ENCODE measurements at places on chromosomes 1 and 21.

- H3K27ac ChIP-seq, result no peak overlapping the region
- DNase-seq, result no peak
- no peaks in the 10 kb centered on the region for H3K4me1 ChIP-seq
- H3K27me3 ChIP-seq, result no peaks in the 10 kb centered on the region
- H3K4me3 ChIP-seq, result no peak overlapping the region
- no peaks in the 10 kb centered on the region for H3K36me3 ChIP-seq
Observed at GRCh38 chr1:7313826-7314225, 457.3 kb upstream of the VAMP3 start.

- H3K4me3 ChIP-seq, result no peak overlapping the region
- H3K4me1 ChIP-seq, result no peaks in the 10 kb centered on the region
- no peaks in the 10 kb centered on the region for H3K27me3 ChIP-seq
- peaks cover 67% of the 10 kb centered on the region for H3K36me3 ChIP-seq
Observed at GRCh38 chr1:108758796-108759195, 12.3 kb downstream of the STXBP3 start.

- H3K27ac ChIP-seq, result no peak overlapping the region
- DNase-seq, result peak; percentile 18
- H3K36me3 ChIP-seq, result no peaks in the 10 kb centered on the region
- H3K4me1 ChIP-seq, result no peaks in the 10 kb centered on the region
- H3K4me3 ChIP-seq, result no peak overlapping the region
Observed at GRCh38 chr1:33624991-33625870, 152.8 kb downstream of the ZSCAN20 start.

- H3K4me1 ChIP-seq, result no peaks in the 10 kb centered on the region
- no peaks in the 10 kb centered on the region for H3K27me3 ChIP-seq
- H3K36me3 ChIP-seq, result no peaks in the 10 kb centered on the region
- H3K27ac ChIP-seq, result no peak overlapping the region
- no peak for DNase-seq
Observed at GRCh38 chr1:72670902-72671301, 388.6 kb upstream of the NEGR1 start.

DNA sequence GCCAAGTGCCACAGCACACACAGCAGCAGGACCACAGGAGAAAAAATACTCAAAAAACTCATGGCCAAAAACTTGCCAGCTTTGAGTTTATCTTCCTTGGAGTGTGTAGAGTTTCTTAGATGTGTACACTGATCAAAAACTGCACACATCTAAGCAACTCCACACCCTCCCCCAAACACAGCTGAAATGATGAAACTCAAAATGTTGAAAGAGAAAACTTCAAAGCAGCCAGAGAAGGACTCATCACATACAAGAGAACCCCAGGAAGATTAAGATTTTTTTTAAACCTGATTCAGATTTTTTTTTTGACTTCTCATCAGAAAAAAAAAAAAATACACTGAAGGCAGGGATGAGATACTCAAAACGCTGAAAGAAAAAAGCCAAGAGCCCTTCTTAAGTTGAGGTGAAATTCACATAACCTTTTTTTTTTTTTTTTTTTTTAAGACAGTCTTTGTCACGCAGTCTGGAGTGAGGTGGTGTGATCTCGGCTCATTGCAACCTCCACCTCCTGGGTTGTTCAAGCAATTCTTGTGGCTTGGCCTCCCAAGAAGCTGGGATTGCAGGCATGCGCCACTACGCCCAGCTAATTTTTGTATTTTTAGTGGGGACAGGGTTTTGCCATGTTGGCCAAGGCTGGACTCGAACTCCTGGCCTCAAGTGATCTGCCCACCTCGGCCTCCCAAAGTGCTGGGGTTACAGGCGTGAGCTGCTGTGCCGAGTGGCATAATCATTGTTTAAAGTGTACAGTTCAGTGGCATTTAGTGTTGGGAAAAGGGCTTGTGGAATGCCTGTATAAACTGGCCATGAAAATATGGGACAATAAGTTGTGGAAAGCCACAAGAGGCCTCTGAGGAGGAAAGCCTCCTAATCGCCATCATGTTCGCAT is 20.9 kb upstream of the PDXK start:
- no peak for DNase-seq
- no peak overlapping the region for H3K27ac ChIP-seq
- H3K4me3 ChIP-seq, result no peak overlapping the region
- H3K36me3 ChIP-seq, result peaks cover 12% of the 10 kb centered on the region
- no peaks in the 10 kb centered on the region for H3K27me3 ChIP-seq
- no peaks in the 10 kb centered on the region for H3K4me1 ChIP-seq

DNA sequence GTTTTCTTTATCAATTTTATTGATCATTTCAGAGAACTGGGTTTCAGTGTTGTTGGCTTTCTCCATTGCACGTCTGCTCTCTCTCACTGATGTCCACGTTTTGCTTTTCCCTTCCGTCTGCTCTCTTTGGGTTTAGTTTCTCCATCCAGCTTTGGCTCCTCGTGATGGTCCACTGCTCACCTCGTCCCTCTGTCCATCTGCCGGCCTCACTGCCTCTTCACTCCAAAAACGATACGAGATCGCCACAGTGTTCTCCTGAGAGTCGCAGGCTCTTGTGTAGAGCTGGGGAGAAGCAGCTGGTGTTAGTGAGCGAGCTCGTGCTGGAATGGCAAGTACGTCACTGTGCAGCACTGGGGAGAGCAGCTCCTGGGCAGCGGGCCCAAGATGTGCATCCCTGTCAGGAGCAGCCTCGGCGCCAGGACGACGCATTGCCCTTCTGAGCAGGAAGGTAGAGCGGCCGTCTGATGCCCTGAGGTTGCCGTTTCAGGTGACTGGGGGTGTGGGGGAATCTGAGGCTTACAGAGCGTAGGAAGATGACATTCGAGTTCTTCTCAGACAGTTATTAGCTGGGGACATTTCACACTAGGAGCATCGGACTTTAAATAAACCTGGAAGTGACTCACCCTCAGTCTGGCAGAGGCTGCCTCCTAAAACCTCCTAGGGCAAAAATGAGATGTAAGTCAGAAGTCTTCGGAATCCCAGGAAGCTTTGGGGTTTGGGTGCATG is 31.4 kb upstream of the PCBP3 start:
- no peaks in the 10 kb centered on the region for H3K27me3 ChIP-seq
- DNase-seq, result no peak
- no peak overlapping the region for H3K27ac ChIP-seq
- H3K4me3 ChIP-seq, result no peak overlapping the region
- H3K36me3 ChIP-seq, result no peaks in the 10 kb centered on the region

DNA sequence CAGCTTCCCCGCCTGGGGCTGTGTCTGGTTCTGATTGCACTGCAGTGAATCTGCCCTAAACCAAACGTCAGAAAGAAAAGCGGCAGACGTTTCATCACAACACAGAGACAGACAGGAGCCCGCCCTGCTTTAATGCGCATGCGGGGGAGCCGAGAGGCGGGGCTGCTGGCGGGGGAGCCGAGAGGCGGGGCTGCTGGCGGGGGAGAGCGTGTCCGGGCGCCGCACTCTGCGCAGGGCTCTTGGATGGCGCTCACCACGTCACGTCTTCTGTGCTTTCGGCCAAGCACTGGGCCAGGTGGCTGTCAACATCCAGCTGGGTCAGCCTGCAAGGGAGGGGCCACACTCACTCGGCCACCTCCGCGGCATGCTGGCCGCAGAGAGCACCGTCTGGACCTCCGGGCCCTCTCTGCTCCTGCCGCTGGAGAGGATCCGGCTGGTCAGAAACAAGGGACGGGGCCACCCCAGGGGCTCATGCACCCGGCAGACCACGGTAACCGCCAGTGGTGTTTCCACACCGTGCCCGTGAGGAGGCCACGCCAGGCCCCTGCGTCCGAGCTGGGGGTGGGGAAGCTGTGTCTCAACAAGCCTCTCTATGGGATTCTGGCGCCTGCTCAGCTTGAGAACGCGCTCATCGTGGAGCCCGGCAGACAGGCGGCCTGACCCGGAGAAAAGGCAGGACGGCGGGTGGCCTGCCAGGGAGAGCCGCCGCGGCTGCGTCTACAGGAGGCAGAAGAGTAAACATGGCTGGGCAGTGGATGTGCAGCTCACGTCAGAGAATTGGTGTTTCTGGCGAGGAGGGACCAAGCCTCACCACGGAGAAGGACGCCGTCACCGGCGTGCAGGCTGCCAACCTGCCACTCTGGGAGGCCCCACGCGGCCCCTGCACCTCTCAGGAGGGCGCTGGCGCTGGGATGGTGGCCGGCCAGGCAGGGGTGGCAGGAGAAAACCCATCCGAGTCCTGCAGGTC is 4.8 kb downstream of the FAAP20 start:
- H3K27me3 ChIP-seq, result no peaks in the 10 kb centered on the region
- peak overlapping the region; percentile 97 for H3K27ac ChIP-seq
- H3K4me1 ChIP-seq, result no peaks in the 10 kb centered on the region
- DNase-seq, result peak; percentile 97

GRCh38 chr1:81689531-81689941 is 111.2 kb upstream of the ADGRL2 start:
- no peak overlapping the region for H3K4me3 ChIP-seq
- H3K27me3 ChIP-seq, result no peaks in the 10 kb centered on the region
- no peak for DNase-seq
- H3K27ac ChIP-seq, result no peak overlapping the region
- no peaks in the 10 kb centered on the region for H3K36me3 ChIP-seq

DNA sequence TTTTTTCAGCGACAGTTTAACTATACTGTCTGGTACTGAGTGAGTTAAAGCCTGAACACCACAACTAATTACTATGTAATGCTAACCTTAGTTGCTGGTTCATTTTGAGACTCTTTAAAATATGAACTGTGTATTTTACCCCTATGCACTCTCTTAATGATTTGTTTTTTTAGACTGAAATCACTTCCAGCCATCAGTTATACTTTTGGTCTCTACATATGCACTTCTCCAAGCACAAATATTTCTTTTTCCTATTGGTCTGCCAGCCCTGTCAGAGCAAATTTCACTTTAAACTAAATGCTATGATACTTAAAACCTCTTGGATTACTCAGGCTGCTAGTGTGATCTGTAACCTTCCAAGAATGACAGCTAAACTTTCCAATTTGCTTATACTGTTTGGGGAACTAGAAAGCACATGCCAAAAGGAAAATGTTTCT is 38.1 kb upstream of the SCYL3 start:
- DNase-seq, result no peak
- H3K36me3 ChIP-seq, result no peaks in the 10 kb centered on the region
- H3K27ac ChIP-seq, result no peak overlapping the region
- no peaks in the 10 kb centered on the region for H3K4me1 ChIP-seq
- H3K27me3 ChIP-seq, result no peaks in the 10 kb centered on the region

DNA sequence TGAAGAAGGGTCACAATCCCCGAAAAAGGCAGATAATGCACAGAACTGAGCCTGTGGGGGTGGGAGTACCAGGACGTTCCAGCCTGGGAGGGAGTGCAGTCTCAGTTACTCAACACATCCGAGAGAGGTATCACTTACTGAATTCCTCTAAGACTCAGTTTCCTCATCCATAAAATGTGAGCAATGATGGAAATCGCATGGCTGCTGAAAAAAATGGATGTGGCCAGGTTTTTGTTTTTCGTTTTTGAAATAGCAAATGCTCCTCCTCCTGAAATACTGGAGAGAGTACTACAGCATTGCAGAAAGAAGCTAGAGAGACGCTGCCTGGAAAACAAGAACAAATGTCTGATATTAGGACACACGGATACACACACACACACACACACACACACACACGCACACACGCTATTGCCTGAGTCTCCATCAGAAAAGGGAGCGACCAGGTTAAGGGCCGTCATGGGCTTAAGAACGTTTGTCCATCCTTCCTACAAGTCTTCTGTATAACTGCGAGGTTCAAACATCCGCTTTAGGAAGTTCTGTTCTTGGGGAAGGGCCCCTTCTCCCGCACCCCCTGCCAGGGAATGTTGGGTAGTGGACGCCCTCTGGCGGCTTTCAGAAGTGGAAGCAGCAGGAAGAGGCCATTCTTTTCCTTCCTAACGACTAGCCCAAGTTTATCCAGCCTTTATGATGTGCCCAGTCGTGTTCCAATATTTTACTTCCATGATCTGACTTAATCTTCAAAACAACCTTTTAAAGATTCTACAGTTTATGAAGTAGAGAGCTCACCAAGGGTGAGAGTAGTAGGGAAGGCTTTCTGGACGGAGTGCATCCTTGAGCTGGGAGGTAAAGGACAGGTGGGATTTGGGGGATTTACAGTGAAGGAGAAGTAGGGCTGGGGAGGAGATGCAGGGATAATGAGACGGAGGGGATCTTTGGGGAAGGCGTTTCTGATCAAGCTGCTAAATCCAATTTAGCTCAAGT is 699 bp upstream of the NES start:
- H3K4me1 ChIP-seq, result no peaks in the 10 kb centered on the region
- no peaks in the 10 kb centered on the region for H3K27me3 ChIP-seq
- peak; percentile 77 for DNase-seq
- peaks cover 15% of the 10 kb centered on the region for H3K36me3 ChIP-seq
- peak overlapping the region; percentile 71 for H3K4me3 ChIP-seq

DNA sequence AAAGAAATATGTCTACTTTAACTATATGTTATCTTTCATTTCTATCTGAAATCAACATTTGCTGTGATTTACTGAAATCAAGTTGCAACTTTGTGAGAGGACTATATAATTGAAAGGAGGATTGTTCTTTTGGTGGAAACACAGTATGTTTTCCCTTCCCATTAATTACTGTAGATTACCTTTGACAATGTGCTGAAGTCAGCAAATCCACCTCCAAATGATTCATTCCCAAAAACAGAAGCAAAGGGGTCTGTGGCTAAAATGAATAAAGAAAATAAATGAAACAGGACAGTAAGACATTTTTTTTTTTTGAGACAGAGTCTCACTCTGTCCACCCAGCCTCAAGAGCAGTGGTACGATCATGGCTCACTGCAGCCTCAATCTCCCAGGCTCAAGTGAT is 35.4 kb upstream of the TTC39A start:
- H3K36me3 ChIP-seq, result peaks cover 37% of the 10 kb centered on the region
- H3K4me1 ChIP-seq, result no peaks in the 10 kb centered on the region
- H3K27me3 ChIP-seq, result no peaks in the 10 kb centered on the region
- H3K4me3 ChIP-seq, result no peak overlapping the region
- DNase-seq, result no peak
- no peak overlapping the region for H3K27ac ChIP-seq

- H3K27me3 ChIP-seq, result no peaks in the 10 kb centered on the region
- no peak overlapping the region for H3K27ac ChIP-seq
- H3K4me3 ChIP-seq, result no peak overlapping the region
- no peak for DNase-seq
Observed at GRCh38 chr21:38027901-38028498, 111.7 kb upstream of the KCNJ6 start.

- H3K27me3 ChIP-seq, result no peaks in the 10 kb centered on the region
- no peak overlapping the region for H3K4me3 ChIP-seq
- no peak overlapping the region for H3K27ac ChIP-seq
- no peaks in the 10 kb centered on the region for H3K4me1 ChIP-seq
- no peak for DNase-seq
Observed at GRCh38 chr1:87093286-87093685, 178.9 kb downstream of the HS2ST1 start.

All from right atrium auricular region (tissue), 2 donors.